ENCODE measurements at places on chromosomes 7 and 10.

DNA sequence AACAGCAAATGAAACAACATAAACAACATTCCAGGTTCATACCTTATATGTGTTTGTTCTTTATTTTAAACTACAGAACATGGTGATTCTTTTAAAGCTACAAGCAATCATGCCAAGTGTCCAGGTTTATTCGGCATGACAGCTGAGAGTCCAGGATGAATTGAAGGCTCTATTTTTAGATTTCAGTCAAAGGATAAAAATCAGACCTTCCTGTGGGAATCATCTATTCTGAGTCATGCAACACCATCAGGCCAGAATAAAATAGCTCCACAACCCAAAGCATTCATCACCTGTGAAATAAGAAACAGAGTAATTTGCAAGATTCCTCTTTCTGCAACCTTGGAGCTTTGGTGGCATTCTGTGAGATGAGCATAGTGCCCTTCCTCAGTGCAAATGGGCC, 292.4 kb upstream of the MYO3A start:
- no peak for DNase-seq

- no peak for DNase-seq
Measured at GRCh38 chr10:132442636-132443035, 45.6 kb downstream of the PWWP2B start.

DNA sequence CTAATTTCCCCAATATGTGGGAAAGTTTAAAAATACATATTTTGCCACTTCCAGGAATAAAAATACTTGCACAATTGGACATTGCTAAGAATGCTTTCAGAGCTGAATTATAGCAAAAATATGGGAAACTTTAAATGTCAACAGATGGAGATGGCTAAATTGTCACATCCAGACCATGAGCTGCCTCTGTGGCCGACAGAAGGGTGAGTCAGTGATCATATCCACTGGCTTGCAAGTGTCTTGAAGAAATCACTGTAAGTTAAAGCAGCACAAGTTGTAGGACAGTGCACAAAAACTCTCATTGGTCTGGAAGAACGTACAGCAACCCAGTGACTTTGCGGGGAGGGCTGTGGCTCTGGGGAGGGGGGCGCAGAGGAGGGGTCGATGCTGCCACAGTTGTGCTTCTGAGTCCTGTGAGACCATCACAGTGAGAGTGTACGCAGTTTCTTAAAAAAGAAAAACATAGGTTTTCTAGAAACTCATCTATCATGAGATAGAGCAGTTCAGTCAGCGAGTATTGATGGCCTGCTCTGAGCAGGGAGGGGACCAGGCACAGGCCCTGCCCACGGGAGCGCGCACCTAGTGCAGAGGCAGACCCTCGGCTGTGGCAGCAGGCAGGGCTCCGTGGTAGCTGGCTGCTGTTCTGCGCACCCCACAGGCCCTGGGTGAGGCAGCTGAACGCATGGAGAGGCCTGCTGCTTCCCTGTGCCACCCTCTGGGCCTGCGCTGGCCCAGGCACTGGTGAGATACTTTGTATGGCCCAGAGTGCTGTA, 25.5 kb downstream of the LRRC27 start:
- DNase-seq: no peak

GRCh38 chr10:92755725-92756124, 66.0 kb downstream of the HHEX start:
- no peak for DNase-seq

DNA sequence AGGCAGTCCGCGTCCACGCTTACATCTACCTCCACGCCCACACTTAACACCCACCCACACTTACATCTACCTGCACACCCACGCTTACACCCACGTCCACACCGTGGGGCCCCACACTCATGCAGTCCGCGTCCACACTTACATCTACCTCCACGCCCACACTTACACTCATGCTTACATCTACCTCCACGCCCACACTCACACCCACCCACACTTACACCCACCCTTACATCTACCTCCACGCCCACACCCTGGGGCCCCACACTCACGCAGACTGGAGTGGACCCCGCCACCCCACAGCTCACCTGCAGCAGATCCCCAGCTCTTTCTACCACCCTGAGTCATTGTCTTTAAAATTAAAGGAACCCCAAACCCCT, 32.4 kb upstream of the PWWP2B start:
- DNase-seq: no peak

GRCh38 chr10:105586451-105587098, 945.5 kb downstream of the SORCS3 start:
- DNase-seq: no peak

DNA sequence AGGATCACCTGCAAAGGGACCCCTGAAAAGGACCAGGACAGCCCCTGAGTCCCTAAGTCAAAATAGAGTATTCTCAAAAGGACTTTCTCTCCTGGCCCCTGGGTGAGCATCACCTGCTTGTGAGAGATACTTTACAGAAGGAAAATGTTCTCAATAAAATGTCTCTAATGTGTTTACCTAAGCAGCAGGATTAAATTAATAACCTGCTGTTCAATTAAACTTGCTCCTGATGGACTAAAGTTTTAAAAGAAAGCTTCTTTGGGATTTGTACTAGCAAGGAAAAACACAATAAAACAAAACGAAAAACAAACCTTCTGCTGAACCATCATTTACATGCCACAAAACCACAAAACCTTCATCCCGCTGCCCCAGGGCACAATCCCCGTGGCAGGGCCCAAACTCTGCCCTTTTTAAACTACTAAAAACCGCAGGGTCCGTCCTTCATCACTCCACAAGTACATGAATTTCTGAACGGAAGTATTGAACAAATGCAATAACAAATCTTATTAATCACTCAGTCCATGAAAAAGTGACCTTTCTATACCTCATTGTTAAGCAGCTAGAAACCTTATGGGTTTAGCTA, 197.7 kb downstream of the TCERG1L start:
- DNase-seq: no peak

DNA sequence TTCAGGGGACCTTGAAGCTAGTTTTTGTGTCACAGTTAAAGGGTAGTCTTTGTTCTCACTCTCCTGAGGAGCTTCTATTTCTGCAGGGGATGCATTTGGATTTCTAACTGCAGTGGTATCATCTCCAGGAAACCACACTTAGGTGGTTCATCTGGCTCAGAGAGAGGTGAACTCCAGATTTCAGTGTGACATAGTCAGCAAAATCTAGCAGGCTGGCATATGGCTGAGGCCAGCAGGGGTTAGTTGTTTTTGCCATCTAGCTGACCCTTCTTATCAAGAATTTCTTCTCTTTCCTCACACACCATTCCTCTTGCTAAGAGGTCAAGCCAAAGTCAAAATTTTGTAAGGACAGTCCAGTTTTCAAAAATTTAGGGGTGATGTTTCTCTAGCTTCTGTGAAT, 248.2 kb downstream of the REEP3 start:
- DNase-seq: no peak

DNA sequence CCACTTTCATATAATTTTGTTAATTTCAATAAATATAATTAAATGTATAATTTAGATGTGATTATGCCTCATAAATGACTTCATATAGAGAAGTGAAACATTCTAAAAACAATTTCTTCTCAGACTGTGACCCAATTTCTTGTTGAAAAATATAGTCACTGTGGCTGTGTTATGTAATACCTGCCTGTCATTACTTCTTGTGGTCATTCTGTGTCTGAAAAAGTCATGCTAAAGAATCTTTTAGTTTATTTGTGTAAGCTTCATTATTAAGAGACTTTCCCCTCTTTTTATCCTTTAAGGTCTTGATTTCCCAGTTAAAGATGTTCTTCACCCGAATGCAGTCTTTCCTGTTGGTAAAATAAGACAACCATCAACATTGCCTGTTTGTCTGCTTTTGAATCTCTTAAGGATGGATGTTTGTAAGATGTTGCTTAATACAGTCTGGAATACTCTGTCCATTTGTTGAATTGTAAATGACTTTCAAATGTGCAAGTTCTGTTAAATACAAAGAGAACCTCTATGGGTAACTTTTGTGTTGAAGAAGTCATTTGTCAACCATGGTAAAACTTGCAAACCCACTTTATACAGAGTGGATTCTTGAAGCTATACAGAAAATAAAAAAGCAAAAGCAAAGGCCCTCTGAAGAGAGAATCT, 16.0 kb downstream of the KAT6B start:
- peak; percentile 65 for DNase-seq

DNA sequence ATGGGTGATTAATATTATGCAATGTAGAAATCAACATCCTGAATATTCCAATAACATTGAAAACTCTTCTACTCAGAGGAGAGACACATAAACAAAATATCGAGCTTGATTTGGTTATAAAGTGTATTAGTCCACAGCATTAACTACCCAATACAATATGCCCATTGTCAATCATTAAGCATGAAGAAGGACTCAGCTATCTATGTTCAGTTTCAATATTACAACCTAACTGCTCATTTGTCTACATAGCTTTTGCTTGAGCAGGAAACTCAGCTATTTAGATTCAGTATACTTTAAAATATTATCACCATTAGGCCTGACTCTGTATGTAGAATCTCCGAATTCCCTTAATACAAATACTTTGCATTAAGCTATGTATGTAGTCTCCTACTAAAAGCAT, 262.6 kb downstream of the SEMA3A start:
- DNase-seq: no peak

- no peak for DNase-seq
Measured at GRCh38 chr7:112296432-112296831, 89.9 kb downstream of the ZNF277 start.

- no peak for DNase-seq
Measured at GRCh38 chr7:128448751-128449302, 6.9 kb upstream of the HILPDA start.

DNA sequence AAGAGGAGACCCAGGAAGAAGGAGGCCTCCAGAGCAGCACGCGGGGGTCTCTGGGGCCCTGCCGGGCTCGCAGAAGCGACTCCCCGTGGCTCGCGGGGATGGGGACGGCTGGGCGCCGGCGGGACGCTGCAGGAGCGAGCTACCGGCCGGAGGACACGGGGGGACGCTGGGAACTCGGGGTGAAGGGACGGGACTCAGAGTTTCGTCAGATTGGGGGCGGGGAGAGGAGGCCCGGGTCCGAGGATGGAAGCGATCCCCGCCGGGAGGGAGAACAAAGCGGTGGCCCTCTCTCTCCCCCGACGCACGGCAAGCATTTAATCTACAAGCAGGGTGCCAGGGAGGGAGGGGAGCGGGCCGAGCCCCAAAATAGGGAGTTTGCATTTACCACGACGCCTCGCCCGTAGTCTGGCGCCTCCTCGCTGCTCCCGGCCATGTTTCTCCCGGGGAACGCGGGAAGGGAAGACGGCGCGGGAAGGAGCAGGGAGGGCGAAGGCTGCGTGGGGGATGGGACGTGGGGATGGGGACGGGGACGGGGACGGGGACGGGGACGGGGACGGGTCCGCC, at the start of gene PRTFDC1:
Gene PRTFDC1, minus strand, starts transcription at position 464 of the 564 bp plus-strand sequence. Its CDS starts 31 bp downstream, at position 433.
- peak; percentile 11 for DNase-seq

DNA sequence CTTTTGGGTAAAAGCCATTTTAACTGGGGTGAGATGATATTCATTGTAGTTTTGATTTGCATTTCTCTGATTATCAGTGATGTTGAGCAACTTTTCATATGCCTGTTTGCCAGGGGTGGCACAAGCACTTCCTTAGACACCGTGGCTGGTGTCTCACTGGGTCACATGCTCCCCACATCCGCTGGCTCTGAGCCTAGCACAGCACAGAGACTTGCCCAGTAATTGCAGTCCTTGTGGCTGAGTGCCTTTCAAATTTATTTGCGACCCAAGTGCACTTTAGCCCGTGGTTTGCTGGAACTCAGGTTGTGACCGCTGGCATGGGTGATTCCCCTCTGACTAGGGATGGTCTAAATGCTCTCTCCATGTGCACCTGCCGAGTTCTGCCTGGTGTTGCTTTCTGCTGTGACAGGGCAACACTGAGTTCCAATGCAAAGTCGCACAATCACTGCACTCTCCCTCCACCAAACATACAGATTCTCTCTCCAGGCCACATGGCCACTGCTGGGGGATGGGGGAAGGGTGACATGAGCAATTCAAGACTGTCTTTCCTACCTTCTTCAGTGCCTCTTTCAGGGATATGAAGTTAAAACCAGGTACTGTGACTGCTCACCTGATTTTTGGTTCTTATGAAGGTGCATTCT, 66.5 kb downstream of the ZNF277 start:
- DNase-seq: no peak

GRCh38 chr7:130127821-130128317, 57.5 kb downstream of the KLHDC10 start:
- no peak for DNase-seq

DNA sequence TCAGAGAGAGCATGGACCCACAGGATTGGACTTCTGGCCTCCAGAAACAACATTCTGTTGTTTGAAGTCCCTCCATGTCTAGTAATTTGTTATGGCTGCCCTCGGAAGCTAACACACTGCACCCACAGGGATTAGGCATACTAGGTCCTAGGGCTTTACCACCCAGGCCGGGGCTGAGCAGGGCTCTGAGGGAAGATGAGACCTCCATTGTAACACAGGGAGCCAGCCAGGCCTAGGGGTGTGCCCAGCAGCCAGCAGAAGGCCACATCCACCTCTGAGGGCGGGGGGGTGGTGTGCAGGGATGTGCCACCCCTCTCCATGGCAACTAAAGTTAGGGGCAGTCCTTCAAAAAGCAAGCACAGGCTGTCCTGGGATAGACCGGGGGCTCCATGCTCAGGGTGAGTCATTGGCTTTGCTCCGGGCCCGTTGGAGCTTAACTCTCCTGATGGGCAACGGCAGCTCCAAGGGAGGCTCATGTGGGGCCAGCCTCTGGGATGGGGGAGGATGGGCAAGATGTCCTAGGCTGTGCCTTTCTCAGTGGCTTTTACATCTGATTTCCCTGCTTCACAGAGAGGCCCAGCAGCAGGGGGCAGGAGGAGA, 96.6 kb upstream of the GPR26 start:
- DNase-seq: no peak

- no peak for DNase-seq
Measured at GRCh38 chr10:4512671-4513240, 313.3 kb upstream of the AKR1E2 start.

DNA sequence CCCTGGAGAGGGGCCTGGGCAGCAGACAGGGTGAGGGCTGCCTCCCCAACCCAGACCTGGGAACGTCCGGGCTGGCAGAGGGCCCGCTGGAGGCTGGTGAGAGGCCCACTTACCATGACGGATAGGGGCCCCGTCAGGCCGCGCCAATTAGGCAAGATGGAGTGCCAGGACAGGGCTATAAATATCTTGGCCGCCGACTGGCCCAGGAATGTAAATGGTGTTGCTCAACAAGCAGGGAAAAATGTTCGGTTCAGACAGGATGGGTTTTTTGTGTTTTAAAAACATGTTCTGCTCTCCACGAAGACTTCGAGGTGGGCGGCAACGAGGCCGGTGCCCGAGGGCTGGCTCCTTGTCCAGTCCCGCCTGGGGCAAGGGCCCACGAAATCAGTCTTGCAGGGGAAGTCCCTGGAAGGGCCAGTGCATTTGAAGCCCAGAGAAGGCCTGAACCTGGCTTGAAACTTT, 35.8 kb upstream of the ELN start:
- no peak for DNase-seq

- DNase-seq: peak; percentile 1
Measured at GRCh38 chr10:111207500-111207899, 130.7 kb downstream of the ADRA2A start.

GRCh38 chr7:135189221-135189662, 18.7 kb upstream of the CYREN start:
- no peak for DNase-seq

- DNase-seq: no peak
Measured at GRCh38 chr10:132979491-132980425, 37.4 kb upstream of the CFAP46 start.

GRCh38 chr10:114010316-114010715, 33.4 kb upstream of the ADRB1 start:
- DNase-seq: no peak
